ENCODE measurements at places on chromosomes 1 and 21.

DNA sequence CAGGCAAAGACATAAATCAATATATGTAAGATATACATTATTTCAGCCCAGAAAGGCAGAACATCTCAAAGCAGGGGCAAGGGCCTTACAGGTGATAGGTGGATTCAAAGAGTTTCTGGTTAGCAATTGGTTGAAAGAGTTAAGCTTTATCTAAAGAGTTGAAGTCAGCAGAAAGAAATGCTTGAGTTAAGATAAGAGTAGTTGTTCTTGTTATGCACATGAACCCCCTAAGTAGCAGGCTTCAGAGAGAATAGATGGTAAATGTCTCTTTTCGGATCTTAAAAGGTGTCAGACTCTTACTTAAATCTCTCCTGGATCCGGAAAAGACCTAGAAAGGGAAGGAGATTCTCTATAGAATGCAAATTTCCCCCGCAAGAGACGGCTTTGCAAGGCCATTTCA lies 8.3 kb upstream of the ZBTB40 start:
- DNase-seq: no peak

GRCh38 chr1:40224040-40224439 lies 23.7 kb upstream of the TMCO2 start:
- DNase-seq: no peak

GRCh38 chr1:235073331-235073967 lies 55.2 kb downstream of the TOMM20 start:
- no peak for DNase-seq

DNA sequence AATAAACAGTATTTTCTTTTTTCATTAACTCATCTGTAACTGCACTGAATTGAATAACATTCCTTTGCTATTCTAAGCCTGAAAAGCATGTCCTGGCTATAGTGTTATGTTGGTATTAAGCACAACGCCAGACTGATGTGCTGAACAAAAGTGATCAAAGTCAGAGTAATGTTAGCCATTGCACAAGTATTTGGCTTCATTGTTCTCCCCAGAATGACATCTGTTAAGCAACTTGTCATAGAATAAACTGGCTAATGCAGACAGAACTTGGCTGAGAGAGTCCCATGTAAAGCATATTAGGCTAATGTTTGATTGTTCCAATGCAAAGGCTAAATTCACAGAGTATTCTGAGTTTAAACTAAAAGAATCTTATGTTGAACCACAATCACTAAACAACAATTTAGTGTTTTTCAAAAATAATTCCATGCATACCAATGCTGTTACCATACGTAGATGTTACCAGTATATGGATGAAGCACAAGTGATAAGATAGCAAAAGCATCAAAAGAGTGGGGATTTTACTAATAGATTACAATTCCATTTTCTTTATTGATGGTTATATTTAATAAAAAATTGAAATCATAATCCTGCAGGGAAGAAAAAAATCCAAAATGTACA lies 235.3 kb upstream of the DMRTA2 start:
- DNase-seq: no peak

DNA sequence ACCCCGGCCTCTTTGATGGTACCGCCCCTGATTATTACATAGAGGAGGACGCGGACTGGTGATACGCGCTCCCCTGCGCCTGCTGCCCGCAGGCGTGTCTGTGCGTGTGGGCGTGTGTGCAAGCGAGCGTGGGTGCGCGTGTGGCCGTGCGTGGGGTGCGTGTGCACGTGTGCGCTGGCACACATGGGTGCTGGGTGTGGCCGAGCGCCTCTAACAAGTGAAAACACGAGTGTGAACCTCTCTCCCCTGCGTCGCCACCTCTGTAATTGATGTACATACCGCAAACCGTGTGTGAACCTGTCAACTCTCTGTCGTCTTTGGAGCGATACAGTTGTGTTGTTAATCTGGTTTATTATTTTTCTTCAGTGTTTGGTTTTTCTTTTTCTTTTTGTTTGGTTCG lies 87.8 kb upstream of the TMEM51 start:
- no peak for DNase-seq

- no peak for DNase-seq
Measured at GRCh38 chr1:213250446-213250845, 199.4 kb downstream of the RPS6KC1 start.
